ENCODE measurements at places on chromosomes 4 and X.

- no peak for DNase-seq
These were observed 9.3 kb upstream of the SH3TC1 start for GRCh38 chr4:8189551-8190466.

DNA sequence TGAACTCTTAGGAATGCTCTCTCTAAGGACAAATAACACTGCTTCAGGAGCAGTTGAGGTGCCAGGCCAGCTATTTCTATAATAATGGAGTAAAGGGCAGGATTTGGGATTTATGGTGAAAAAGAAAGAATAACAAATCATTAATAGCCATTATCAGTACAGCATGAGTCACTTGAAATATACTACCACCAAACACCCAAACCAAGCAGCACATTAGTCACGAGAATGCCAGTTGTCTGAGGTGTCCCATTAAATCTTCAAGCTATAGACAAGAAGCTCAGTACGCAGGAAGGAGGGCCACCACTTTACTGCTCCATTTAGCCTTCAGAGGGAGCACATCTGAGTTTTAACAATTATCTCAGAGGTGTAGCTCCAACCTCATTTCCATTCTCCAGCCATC lies 106.8 kb upstream of the MAGEA10 start:
- no peak for DNase-seq

DNA sequence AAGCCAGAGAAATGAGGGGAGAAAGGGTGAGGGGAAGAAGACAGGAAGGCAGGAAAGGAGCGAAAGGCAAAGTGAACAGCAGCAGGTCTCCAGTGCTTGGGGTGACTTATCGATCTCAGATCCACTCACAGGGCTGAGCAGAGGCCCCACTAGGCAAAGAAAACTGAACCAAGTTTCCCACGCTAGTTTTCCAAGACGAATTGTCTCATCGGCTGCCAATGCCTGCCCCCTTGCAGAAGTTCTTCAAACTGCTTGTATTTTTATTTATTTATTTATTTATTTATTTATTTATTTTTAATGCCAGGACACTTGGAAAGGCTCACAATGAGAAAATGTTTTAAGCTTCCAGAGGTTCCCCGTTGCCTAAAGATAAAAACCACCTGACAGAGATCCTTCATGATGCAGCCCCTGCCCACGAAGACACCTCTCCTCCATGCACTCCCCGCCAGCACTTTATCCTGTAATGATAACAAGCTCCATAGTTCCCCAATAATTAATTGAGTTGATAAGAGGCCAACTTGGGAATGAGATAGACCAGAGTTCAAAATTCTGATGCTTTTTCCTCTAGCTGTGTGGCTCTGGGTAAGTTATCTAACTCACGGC lies 43.2 kb downstream of the QDPR start:
- DNase-seq = peak; percentile 47

DNA sequence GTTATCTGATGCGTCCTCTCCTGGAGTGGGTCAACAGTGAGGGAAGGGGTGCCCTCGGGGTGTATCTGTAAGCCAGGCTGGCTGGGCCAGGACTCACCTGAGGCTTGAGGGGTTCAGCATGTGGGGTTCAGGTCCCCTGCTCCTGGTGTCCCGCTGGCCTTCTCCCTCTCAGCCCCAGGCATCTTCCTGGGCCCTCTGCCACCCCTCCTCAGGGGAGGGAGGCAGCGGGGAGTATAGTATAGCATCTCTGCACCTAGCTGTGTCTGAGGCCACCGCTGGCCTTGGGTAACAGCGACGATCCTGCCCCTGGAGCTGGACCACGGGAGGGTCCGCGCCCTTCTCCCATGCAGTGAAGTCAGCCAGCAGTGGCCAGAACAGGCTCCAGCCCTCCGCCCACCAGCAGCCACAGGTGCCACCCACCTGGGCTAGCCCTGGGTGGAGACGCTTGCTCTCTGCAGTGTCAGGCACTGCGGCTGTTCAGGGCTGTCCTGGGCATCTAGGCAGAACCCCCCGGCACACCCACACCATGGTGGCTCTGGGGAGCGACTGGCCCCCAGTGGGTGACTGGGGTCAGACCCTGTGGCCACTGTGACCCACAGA lies 110.7 kb upstream of the NKX1-1 start:
- no peak for DNase-seq

GRCh38 chr4:105122350-105122749 lies 24.3 kb upstream of the TET2 start:
- peak; percentile 17 for DNase-seq

GRCh38 chr4:91963486-91963885 lies 340.3 kb upstream of the GRID2 start:
- no peak for DNase-seq

DNA sequence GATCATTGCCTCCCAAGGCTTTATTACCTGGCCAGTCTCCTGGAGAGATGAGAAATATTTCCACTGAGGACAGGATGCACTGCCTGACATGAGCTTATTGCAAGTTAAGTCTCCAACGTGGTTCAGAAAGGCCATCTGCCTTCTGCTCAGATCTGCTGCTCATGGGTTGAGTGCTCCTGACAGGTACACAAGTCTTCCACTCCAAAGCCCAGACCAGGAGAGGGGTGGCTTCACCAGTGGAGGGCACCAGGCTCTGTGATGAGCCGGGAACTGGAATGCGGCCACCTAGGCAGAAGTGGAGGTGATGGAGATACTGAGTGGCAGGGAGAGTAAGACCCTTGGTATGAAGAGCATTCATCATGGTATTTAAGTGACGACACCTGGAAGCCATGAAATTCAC lies 79.5 kb upstream of the IRF2 start:
- DNase-seq = no peak

DNA sequence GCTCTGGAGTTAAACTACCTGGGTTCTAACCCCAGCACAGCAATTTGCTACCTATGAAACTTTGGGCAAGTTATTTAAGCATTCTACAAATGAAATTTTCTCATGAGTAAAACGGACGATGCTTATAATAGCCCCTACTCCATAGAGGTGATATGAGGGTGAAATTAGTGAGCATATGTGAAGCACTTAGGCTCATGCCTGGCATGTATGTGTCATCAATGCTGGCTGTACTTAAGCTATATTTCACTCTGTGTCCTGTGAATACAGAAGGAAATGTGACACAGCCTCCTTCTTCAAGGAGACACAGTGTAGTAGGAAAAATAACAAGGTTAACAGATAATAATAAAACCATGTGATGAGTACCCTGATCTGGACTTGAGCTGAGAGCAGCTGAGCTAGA lies 20.4 kb upstream of the FMR1NB start:
- no peak for DNase-seq

GRCh38 chrX:16160729-16161128 lies 6.6 kb upstream of the MAGEB17 start:
- DNase-seq = no peak

DNA sequence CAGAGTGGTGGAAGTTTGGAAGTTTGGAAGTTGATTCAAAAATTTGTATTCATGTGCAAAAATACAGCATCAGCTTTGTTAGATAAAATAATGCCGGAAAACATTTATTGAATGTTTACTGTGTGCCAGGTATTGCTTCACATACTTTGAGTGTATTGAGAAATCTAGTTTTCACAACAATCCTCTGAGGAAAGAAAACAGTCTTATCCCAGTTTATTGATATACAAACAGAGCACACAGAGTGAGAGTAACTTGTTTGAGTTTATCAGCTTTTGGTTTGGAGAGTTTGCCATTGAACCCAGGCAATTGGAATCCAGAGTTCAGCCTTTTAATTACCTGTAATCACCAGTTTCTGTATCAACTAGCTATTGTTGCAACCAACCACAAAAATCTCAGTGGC lies 127.2 kb upstream of the RPS6KA3 start:
- DNase-seq = no peak

DNA sequence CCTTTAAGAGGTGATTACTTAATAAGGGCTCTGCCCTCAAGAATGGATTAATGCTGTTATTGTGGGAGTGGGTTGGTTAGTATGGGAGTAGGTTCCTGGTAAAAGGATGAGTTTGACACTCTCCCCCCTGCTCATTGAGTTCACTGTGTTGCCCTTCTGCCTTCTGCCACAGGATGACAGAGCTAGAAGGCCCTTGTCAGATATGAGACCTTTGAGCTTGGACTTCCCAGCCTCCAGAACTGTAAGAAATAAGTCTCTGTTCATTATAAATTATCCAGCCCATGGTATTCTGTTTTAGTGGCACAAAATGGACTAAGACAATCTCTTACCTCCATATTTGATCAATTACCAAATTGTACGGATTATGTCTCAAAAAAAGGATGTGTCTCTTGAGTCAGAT lies 114.3 kb upstream of the NAP1L5 start:
- no peak for DNase-seq

DNA sequence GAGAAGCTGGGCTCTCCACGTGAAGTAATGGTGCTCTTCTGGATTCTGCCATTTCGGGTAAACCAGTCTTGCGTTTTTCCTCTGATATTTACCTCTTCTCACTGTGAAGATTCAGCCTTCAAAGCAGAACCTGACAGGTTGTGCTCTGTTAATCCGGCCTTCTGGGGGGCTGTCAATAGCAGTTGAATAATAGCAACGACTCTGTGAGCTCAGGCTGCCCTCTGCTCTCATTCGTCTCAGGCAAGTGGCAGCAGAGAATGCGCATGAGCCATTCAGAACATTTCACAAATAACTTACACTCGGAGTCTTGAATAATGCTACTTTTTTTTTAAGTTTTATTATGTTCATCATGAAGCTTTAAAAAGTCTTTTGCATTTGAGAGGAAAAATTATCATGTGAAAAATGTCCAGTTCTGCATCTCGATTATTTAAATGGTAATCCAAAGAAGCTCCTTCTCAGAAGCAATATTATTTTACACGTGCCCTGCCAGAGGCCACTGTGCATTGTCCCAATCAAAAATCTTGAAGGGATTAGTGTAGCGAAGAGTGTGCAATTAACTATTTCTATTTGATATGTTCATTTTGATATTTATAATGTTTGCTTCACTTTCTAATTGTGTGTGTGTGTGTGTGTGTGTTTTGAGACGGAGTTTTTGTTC lies 354.2 kb upstream of the FAT1 start:
- no peak for DNase-seq

GRCh38 chrX:153875391-153876111 lies 10.4 kb downstream of the L1CAM start:
- DNase-seq = peak; percentile 69

DNA sequence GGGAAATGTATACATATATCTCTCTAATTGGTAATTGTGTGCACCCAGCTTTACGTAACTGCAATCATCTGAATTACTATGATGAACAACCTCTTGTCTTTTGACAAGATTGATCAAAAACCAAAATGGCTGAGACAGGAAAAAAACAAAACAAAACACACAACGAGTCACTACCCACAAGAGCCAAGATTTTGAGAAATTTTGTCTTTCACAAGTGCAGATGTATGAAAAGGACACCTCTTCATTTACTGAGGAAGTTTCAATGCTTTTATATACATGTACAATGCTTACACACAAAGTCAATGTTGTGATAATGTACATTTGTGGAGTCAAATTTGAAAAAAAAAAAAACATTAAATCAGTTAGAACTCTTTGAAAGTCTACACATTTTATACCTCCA lies 224.6 kb downstream of the SCFD2 start:
- no peak for DNase-seq

DNA sequence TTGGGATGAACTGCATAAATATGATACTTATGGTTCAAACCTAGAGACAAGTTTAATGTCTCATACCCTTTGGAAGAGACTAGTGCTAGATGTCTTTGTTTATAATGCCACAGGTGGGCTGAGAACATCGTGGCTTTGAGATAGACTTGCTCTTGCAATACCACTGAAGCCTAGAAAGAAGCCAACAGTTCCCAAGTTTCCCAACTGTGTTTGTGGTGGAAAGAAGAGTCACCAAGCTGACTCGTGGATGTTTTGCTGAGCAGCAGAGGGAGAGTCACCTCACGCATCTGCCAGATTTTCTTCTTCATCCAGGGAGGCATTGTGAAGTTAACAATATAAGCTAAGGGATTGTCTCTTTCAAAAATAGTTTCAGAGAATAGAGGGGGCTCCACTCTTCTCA lies 1076.2 kb downstream of the C4orf33 start:
- no peak for DNase-seq

- DNase-seq = peak; percentile 20
These were observed 486 bp downstream of the CLCN3 start for GRCh38 chr4:169620880-169621248.

- no peak for DNase-seq
These were observed 156.8 kb downstream of the AR start for GRCh38 chrX:67700602-67701001.

- DNase-seq = peak; percentile 48
These were observed 627 bp upstream of the FAT4 start for GRCh38 chr4:125313989-125314667.

DNA sequence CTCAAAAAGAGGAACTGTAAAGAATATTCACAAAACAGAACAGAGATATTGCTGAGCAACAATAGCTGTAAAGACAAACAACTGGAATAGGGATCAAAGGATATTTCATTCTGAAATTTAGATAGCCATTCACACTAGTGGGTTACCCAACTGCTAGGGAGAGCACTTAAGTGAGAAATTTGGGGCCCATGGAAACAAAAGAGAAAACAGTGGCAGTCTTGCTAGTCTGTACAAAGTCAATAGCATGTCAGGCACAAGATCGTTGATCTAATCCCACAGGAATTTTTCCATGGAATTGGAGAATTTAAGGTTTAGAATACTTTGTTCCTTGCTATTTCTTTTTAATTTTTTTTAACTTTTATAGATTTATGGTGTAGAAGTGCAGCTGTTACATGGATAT lies 467.0 kb downstream of the PCDH18 start:
- no peak for DNase-seq

GRCh38 chr4:14379183-14379582 lies 623.1 kb upstream of the CPEB2 start:
- DNase-seq = no peak
